Fibroblast of skin of right biceps (primary cell): ENCODE measurements at places on chromosomes 2 and 18.

DNA sequence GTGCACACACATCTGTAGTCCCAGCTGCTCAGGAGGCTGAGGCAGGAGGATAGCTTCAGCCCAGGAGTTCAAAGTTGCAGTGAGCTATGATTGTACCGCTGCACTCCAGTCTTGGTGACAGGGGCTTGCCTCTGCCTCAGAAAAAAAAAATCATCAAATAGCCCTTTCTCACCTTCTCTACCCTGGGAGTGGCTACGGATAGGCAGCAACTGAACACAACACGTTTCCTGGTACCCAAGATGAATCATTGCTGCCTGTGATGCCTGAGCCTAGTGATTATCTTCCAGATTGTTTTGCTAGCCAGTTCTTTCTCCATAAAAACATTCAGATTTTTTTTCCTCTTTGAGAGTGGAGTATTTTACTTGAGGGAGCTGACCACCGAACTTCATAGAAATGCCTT is 13.5 kb downstream of the INPP4A start:
- DNase-seq = peak; percentile 12

DNA sequence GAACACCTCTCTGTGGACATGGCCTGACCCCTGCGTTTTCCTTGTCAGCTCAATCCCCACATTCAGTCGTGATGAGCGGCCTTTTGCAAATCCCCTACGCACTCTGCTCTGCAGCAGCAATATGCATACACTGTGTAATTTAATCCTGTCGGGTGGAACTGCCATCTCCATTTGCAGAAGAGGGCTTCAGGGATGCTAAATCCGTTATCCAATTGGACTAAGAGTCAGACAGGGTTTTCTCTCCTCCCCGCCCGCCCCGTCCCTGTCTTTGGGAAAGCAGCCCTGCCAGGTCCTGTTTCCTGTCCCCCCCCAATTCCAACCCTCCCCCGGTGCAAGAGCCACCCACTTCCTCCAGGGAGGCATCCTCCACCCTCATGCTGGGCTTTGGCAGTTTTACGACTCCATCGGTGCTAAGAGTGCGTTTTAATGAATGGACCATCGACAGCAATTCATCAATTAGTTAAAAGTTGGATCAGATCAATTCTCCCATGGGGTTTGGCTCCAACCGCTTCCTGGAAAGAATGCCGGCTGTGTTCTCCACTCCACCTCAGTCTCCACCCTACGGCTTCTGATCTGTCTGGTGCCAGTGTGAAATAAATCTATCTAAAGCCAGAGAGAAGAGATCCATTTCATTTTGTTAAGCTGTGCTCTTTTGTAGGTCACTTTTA is 53.5 kb upstream of the ASAP2 start:
- peak; percentile 47 for DNase-seq

DNA sequence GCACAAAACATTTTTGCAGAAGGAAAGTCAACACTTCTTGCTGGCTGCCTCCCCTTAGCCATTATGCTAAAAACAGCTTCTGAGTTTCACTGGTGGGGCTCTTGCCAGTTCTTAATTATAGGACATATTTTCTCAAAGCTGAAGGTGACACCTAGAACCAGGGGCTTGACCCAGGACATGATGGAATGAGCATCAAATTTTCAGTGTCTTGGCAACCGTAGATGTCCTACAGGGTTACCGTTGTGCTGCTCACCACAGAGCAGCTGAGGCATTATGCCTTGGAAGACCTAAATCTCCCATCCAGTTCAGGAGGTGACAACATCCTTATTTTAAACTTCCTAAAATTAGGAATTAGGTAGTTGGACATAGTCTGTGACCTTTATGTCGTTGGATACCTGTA is 46.7 kb downstream of the TMEM185B start:
- DNase-seq = no peak

- peak; percentile 97 for DNase-seq
Observed at GRCh38 chr2:5914811-5915611, 222.8 kb downstream of the SOX11 start.

DNA sequence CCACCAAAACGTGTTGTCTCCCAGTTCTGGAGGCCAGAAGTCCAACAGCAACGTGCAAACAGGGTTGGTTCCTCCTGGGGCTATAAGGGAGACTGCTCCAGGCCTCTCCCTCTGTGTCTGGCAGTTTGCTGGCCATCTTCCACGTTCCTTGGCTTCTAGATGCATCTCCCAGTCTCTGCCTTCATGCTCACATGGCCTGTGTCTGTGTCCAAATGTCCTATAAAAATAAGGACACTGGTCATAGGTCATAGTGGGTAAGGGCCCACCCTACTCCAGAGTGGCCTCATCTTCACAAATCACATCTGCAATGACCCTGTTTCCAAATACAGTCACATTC is 69.4 kb upstream of the TAF1B start:
- no peak for DNase-seq

- no peak for DNase-seq
Observed at GRCh38 chr2:161420406-161421074, 4.4 kb downstream of the TBR1 start.

DNA sequence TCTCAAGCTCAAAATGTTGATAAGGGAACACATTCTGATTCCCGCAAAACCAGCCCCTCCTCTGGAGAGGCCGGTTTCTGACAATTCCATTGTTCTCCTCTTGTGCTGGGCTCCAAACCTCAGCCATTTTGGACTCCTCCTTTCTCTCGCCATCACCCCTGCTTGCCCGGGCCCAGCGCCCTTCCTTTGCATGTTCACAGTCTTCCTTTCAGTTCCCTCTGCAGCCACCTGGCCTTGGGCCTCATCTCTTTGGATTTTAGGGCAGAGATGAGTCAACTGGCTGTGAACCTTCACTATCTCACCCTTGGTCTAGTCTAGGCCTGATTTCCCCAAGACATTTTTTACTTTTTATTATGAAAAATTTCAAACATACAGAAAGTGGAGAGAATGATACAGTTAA is 155.9 kb upstream of the MAP3K20 start:
- no peak for DNase-seq
